ENCODE measurements at places on chromosomes 12 and 14.

DNA sequence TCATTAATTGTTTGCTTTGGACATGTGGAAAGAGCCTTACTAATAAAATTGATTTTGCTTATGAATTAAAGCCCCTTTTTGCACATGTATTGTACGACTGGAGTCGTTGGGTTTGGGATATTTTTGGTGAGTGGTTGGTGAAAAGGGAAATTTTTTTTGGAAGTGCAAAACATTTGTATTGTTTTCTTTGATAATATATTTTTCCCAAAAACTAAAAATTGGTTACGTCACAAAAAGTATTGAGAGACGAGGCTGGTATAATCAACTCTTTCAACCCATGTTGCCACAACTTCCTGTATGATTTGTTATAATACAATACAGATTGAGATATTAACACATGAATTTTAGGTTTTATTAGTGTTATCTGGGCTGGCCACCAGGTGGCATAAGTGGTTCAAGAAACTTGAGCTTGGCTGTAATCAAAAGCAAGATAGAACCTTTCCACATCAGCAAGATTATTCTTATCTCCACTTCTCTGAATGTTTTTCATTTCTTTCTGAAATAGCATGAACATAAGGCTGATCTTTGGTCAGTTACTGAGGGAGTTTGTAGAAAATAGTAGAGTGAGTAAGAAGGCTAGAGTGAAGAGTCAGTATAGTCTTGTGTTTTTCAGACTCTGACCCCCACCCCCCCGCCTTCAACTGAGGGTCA is 8.7 kb downstream of the NGDN start:
- DNase-seq = no peak

DNA sequence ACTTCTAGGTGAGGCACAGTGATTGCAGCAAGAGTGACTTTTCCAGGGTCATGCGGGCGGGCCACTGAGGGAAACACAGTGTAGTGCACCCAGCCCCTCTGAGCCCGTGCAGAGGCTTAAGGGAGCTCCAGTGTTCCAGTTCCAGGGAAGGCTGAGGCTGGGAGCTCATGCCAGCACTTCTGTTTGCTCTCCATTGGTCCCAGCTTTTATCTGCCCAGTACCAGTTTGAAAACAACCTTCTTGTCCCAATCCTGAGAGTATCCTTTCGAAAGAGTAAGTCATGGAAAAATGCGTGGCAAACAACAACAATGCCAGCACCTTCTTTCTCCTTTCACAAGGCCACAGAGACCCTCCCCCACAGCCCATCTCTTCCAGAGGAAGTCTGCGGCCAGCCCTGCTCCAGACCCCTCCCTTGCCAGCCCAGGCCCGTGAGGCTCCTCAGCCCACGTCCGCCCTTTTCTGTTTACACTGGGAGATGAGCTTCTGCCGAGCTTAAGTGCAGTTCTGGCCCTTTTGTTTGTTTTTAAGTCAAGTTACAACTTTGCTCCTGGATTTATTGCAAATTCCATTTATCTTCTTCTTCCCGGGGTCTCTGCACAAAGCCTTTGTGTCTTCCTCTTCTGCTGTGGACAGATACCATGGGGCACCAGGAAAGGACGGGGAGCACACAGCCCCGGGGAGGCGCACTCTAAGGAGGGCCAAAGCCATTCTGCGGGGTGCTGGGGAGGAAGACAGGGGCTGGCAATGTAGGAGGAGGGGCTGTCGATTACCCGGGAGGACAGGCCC is 185.6 kb downstream of the ZFP36L1 start:
- DNase-seq = no peak

DNA sequence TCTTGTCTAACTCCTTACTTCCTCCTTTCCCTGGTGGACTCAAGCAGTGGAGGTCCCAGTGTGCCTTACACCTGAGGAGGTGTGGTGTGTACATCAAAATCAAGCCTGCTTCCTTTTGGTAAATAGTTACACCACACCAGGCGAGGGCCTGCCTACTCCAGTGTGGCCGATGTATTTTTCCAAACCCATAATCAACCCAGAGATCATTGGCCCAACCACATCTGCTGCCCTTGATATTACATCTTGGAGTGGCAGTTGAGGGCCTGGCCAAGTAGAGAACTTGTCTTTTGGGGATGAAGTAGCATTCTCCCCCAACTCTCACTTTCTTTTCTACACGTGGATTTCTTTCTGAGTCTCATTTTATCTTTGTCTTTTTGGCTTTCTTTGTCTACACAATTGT is 187.4 kb downstream of the EFCAB11 start:
- DNase-seq = no peak

DNA sequence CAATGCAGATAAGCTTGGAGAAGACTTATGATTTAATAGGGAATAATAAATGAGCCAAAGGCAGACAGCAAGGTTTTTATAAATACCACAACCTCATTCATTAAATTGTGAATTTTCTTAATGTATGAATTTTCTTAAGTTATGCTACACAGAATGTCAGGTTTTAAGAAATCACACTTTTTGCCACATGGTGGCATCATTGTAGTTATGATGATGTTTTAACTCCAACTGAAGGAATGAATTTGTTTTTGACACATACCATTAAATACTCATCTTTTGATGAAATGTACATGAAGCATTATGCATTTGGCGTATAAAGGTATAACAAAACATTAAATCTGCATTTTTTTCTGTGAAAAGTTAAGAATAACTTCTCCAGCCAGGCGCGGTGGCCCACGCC is 524.1 kb upstream of the FBXO33 start:
- DNase-seq = no peak

GRCh38 chr12:89768586-89769482 is 60.2 kb upstream of the ATP2B1 start:
- no peak for DNase-seq

GRCh38 chr12:666766-667308 is 3.6 kb upstream of the NINJ2 start:
- no peak for DNase-seq

- DNase-seq = no peak
These were observed 9.4 kb downstream of the STX2 start for GRCh38 chr12:130829391-130830245.

GRCh38 chr12:121144416-121144914 is 11.8 kb downstream of the P2RX7 start:
- DNase-seq = no peak

- DNase-seq = peak; percentile 50
These were observed 17.1 kb downstream of the FOS start for GRCh38 chr14:75295491-75296345.

DNA sequence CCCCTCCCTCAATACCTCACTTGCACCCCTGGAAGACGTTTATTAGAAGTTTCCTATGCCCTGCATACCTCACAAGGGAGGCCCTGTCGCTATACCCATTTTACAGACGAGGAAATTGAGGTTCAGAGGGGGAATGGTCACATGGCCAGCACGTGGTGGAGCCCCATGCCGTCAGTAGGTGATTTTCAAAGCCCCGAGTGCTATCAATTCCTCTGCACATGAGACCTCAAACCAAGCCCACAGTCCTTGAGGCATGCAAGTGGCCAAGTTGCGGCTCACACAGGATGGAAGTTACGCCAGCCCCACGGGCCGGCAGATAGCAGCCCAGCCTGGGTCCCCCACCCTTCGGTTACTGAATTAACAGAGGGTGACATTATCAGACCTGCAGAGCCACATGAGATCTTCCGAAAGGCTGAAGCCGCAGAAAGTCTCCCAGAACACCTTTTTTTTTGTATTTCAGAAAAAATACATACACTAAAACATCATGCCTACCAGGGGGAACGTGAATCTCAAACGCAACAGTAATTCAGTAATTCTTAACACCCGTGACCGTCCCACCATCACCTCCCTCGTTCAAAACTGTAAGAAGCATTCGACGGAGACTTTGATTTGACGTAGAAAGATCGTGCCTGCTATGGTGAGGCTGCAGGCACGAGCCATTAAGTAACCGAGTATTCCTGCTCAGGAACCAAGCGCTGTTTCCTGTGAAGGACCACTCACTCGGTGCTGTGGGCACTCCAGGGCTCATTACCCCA is 129.0 kb downstream of the RFLNA start:
- no peak for DNase-seq

DNA sequence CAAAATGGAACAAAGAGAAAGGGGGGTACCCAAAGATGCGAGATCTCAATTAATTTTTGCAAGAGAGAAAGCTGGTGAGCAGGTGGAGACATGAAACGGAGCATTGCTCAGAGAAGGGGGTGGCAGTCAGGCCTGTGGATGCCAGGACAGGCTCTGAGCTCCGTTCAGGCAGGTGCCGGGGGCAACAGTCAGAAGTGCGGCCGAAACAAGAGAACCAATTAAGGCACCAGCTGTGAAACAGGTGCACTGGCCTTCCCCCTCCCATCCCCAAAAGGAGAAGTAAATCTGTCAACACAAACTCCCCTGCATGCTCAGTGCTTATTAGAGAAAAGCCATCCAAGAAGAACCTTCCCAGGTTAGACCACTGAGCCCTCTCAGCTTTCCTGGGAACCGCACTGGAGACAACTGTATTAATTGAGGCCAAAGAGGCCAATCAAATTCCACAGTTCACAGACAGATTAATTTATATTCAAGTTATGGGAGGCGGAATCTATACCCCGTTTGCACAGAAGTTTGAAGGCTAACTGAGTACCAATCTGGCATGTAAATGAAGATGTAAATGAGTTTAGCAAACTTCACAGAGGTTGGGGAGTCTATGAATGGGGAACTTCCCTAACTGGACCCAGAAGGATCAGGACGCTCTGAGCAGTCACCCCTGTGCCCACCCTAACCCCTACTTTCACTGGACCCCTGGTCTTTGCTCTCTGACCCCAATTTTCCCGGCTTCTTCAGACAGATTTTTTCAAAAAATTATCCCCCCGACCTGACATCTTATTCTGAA is 20.9 kb downstream of the OAS2 start:
- no peak for DNase-seq

DNA sequence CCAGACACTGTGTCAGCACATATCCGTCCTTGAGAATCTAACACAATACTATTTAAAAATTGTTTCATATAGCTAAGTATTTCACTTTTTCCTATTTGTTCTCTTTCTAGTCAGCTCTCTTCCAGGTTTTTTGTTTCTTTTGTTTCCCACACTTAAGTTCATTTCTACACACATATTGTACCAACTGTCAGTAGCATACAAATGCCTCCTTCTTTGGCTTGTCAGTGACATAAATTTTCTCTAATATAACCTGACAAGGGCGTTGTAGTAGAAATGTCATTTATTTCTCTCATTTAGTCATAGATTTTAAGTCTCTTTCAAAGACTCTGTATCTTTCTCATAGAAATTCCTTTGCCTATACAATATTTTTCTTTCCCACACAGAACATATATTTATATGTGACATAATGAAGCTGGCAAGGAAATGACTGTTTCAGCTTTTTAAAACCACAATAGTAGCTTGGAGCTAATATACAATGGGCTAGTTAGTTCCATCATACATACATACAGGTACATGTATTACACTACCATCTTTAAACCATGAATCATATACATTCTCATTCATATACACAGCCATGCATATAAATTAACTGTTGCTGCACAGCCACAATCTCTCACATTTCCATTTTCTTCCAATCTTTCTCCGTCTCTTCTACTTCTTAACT is 42.3 kb upstream of the EPS8 start:
- DNase-seq = no peak

DNA sequence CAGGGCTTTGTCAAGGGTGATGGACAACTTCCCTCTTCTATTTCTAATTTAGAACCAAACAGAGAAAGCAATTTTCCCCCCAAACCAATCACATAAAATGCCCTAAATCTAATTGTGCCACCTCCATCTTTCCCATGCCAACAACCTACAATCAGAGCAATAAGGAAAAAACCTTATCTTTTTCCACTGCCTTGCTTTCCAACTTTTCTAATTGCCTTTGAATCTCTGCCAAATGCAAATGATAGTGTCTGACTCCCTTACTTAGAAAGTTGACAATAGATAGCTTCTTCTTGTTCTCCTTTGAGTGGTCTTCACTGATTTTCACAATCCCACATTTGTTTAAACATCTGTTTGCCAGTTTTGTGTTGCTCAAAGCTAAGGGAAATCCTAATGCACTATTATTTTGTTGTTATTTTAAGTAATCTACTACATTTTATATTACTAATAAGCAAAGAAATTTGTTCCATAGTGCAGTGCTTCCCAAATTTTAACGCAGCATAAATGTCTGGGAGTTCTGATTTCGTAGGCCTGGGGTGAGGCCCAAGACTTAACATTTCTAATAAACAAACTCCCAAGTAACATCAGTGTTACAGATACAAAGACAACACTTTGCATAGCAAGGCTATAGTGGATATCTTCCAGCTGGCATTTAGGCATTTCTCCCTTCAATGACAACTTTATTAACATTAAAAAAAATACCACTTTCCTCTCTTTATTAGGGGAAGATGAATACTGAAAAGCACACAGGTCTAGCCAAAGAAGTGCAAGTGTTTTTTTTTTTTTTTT is 696.3 kb upstream of the USP15 start:
- DNase-seq = no peak

DNA sequence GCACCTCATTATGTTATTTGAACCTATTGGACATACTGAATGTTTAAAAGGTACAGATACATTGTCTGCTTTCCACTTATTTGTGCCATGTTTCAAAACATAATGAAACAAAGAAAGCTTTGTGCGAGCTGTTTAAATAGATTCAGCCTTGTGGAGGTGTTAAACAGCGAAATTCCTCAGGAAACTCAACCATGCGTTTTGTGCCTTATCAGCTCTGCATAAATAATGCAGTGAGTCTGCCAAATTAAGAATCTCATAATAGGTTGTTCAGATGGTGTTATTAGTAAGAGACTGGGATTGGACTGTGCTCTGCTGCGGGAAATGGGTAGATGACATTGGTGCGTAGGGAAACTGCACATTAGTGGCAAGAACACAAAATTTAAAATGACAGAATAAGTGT is 163.7 kb upstream of the CLEC14A start:
- no peak for DNase-seq

DNA sequence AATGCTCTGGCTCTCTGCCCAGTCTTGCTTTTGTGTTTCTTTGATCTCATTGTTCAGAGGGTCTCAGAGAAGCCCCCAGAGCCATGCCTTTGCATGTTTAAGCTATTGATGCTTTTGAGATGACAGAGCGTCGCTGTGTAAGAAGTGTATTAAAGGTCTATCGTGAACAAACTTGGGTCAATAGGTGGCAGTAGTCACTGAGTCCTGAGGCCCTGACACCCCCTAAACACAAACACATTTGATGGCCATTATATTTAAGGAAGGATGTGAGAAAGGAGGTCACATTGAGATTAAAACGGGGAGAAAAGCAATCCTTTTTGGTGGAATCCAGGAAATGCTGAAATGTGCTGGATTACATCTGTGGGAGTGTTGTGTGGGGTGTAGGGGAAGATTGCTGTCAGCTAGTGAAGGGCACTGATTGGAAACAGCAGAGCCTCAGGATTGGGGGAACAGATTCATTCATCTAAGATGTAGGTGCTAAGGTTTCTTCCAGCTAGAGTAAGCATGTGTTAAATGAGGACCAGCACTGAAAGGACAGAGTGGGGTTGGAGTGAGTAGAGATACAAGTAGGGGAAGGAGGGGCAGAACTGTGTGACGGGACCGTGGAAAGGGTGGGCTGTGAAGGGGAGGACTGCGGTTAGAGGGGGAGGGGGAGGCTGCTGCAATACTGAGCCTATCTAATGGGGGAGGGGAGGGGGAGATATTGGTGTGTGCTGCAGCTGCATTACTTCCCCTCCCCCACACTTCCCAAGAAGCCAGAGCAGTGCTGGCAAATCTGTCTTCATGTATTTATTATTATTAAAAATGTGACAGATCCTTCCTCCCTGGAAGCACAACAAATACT is 12.7 kb downstream of the NGDN start:
- no peak for DNase-seq

Data from NCI-H1930 (cell line).